ENCODE measurements at places on chromosomes 1 and 21. TPM values are rescaled to one million over a fixed set of nuclear protein-coding genes. Genes with fewer than 3 reads are reported as not detected.

OLFML3 gene
- 17.4 TPM for total RNA-seq

TFF2 gene
- 2.5 TPM for total RNA-seq

LHX8 gene
- not detected for total RNA-seq

HFM1 gene
- total RNA-seq: not detected
